ENCODE measurements at places on chromosomes 2 and 18.

- DNase-seq, result no peak
Observed at GRCh38 chr2:2974982-2975381, 402.6 kb downstream of the EIPR1 start.

GRCh38 chr2:103365071-103365470, 603.2 kb downstream of the TMEM182 start:
- no peak for DNase-seq

DNA sequence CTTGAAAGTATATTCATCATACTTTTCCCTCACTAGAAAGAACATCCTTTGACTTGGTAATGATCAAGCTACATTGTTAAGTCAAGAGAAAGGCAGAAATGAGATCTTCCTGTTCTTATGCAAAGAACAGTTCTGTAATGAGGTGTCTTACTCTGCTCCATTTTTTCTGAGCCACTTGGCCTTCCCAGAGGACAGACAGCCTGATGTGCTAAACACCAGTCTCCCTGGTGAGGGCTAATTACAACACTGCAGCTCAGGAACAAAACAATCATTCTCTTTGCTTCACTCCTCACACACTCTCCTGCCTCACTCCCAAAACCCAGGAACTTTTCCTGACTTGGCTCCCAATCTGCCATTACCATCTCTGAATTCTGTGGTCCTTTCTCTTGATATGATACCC, 25.6 kb downstream of the TACR1 start:
- DNase-seq, result peak; percentile 2

GRCh38 chr2:199973703-199974102, 18.3 kb downstream of the MAIP1 start:
- peak; percentile 4 for DNase-seq

- peak; percentile 64 for DNase-seq
Observed at GRCh38 chr18:55584201-55584600, 3.8 kb downstream of the TCF4 start.

- DNase-seq, result no peak
Observed at GRCh38 chr2:95063086-95063958, 37.8 kb downstream of the MAL start.

- DNase-seq, result no peak
Observed at GRCh38 chr18:62986490-62986889, 271.1 kb downstream of the PHLPP1 start.

DNA sequence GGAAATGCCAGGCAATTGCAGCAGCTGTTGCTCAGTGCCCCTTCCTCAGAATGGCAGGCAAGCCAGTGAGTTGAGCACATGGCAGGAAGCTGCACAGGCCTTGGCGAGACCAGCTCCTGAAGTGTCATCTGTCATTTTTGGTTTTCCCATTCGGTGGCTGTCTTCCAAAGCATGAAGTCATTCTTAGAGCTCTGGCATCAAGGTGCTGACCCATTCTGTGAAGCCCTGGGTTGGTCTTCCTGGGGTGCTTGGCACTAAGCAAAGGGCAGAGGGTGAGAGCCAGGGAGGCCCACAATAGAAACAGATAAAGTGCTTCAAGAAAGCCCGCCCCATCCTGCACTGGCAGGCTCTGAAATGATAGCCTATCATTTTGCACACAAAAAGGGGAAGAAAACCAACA, 150.5 kb downstream of the VAPA start:
- no peak for DNase-seq

DNA sequence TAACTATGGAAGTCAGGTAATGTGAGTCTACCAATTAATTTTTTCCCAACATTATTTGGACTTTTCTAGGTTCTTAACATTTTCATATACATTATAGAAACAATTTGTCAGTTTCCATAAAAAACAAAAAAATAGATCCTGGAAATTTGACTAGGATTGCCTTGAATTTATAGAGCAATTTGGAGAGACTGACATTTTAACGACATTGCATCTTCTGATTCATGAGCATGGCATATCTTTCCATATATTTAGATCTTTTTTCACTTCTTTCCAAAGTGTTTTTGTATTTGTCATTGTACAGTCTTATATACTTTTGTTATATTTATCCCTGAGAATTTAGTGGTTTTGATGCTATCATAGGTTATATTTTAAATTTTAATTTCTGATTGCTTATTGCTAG, 42.0 kb downstream of the ANKRD12 start:
- no peak for DNase-seq

- peak; percentile 12 for DNase-seq
Observed at GRCh38 chr2:10036095-10036884, 7.1 kb upstream of the KLF11 start.

DNA sequence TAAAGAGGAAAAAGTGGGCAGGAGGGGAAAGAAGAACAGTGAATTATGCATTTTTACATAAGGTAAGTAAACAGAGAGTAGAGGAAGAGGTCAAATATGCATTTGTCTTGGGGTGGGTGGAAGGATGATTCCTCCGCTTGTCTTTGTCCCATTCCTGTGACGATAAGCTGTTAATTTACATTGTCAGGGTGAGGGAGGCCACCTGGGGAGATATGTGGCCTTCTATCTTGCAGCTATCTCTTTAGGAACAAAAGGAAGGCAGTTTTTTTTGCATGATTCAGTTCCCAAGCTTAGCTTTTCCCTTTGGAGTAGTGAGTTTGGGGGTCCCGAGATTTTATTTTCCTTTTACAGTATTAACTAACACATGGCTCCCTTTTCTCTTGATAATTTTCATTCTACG, 2.2 kb upstream of the INPP4A start:
- no peak for DNase-seq

- no peak for DNase-seq
Observed at GRCh38 chr2:35035883-35036282, 1319.7 kb upstream of the CRIM1 start.

DNA sequence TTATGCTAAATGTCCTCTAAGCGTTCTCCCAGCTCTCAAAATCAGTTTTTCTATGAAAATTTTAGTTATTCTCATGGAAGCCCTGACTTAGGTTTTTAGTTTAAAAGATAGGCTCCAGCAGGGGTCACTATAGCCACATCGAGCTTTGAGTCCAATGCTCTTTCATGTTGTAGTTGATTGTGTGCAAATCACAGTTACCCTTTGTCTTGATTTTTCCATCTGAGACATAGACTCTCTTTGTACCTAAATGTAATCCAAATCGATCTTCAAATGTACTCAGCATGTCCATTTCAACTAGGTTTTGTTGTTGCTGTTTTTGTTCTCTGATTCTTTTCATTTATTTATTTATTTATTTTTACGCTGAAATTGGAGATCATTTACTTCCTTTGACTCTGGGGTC, 26.4 kb upstream of the MSTN start:
- DNase-seq, result peak; percentile 65

DNA sequence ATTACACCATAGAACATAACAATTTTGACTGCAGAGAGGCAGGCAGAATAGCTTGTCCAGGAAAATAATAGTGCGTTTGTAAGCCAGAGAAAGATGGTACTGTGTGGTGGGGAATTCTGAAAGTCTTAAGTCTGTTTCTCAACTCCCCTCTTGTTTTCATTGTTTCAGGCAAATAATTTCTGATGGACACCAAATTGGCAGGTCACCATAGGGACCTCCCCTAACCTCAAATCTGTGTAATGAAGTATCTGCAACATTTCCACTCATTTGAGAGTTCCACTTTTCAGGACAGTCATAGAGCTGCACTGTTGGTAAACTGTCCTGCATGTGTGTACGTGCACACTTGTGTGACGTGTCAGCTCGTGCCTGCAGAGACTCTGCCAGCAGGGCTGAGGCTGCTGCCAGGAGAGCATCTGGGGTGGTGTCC, 195.6 kb downstream of the AGAP1 start:
- no peak for DNase-seq

DNA sequence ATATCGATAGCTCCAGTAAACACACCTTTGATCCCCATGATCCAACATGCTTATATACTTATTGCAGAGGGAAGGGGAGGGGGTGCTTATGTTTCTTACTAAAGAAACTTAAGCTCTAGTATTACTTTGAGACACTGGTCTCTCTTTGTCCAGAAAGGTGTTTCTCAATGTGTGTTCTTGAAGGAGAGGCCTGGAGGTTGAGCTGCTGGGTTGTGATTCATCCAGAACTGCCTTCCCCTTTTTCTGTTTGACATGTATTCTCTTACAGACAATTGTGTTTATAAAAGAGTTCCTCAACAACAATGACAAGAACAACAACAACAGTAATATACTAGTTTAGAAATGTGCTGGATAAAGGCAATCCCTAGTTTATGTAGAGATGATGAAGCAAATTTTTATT, 516.0 kb upstream of the FAM98A start:
- no peak for DNase-seq

DNA sequence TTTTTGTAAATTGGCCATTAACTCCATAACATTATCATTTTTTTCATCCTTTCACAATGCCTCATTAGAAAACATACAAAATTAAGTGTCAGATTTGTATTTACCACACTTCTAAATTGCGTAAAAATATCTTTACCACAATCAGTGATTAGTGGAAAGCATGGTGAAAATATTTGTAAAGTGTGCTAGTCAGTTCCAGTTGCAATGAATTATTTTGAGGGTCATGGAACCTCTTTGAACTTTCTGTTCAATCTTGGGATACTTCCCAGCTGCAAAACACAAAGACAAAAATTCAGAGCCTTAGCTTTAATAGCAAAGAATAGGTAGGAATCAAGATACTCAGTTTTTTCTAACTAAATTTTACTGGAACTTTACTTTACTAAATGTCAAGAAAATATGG, 4.0 kb upstream of the COL3A1 start:
- no peak for DNase-seq

DNA sequence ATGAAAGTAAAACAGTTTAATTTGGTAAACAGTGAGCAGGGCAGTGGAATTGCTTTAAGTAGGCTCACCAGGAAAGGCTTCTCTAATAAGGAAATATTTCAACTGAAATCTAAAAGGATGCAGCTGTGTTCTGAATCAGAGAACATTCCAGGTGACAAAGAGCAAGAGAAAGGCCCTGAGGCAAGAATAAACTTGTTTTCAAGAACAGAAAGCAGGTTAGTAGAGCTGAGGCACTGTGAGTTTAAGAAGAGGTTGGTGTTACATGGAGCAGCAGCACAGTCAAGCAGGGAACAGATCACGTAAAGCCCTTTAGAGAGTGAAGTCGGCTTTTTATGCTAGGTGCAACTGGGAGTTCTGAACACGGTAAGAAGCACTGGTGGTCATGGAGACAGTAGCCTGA, 57.0 kb upstream of the SCN1A start:
- peak; percentile 75 for DNase-seq

- no peak for DNase-seq
Observed at GRCh38 chr2:202454536-202454935, 78.4 kb downstream of the BMPR2 start.

- DNase-seq, result no peak
Observed at GRCh38 chr2:75788154-75788553, 77.4 kb upstream of the GCFC2 start.

GRCh38 chr18:68734308-68734707, 19.4 kb upstream of the TMX3 start:
- DNase-seq, result no peak

DNA sequence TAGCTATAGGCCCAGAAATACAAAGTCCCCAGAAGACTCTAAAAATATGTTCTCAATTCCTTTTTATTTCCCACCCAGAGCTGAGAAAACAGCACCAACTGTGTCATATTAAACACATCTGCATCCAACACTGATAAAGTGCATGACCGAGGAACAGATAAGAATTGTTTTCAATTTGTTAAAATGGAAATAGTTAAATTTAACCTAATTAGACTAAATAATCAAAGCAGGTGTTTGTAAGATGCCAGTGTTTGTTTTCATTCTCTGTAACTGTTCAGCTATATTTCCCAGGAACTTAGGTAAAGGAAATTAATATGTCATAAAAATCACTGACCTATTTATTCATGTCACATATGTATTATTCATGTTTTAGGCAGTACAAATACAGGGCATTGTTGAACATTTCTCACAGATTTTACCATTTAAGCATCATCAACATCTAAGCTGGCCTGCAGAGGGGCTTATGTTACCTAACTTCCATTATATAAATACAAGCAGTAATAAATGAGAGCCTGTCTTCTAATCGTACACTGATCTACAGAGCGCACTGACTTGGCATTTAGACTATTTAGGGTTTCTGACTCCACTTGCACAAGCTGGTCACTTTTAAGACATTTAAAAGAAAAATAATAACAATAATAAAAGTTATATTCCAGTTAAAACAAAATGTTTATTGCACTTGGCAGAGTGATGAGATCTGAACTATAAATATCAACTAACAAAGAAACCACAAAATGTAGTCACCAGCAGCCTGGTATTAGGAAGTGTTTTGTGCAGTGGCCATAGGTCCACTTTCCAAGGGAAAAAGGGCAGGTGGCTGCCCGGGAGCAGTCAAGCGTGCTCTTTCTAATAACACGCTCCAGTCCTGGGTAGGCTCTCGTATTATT, 86.6 kb upstream of the ZFP36L2 start:
- DNase-seq, result peak; percentile 42

- no peak for DNase-seq
Observed at GRCh38 chr2:227513113-227513512, 41.2 kb downstream of the AGFG1 start.

GRCh38 chr2:239391286-239392071, 9.3 kb downstream of the HDAC4 start:
- no peak for DNase-seq

- no peak for DNase-seq
Observed at GRCh38 chr2:238967978-238968360, 120.1 kb downstream of the TWIST2 start.

GRCh38 chr18:49970319-49970718, 157.0 kb upstream of the ACAA2 start:
- DNase-seq, result no peak

GRCh38 chr18:51196811-51197660, 445 bp downstream of the MEX3C start:
- DNase-seq, result peak; percentile 81

DNA sequence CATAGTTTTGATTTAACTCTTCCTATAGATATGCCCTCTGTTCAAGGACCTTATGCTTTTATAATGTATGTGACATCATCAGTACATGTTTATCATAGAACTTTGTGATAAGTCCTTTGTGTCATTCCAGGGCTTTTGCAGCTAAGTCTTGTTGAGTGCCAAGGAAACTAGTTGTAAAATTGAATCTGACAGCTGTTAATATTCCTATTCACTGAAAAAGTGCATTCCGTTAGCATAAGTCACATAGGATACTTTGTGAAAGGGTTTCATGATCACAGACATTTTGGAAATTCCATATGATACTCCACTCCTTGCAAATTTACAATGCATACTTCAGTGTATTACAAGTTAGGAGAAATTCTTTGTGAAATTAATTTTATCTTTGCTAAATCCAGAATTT, 503.4 kb downstream of the CCDC85A start:
- DNase-seq, result no peak

DNA sequence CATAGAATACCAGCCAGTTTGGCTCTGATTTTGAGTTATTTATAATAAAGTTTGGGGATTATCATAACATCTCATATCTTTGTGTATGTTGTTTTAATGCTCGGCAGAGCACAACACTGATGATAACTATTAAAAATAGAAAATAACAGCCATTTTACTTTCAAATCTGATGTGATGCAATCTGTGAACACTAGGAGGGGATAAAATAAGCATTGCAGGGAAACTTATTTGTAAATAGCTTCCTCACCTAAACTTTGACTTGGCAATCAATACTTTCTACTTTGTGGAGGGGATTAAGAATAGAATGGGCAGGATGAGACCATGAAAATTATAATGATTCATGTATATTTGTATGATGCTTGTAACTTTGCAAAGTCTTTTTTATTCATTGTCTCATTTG, 54.4 kb downstream of the USP14 start:
- no peak for DNase-seq
